ENCODE measurements at places on chromosomes 1 and 21.

DNA sequence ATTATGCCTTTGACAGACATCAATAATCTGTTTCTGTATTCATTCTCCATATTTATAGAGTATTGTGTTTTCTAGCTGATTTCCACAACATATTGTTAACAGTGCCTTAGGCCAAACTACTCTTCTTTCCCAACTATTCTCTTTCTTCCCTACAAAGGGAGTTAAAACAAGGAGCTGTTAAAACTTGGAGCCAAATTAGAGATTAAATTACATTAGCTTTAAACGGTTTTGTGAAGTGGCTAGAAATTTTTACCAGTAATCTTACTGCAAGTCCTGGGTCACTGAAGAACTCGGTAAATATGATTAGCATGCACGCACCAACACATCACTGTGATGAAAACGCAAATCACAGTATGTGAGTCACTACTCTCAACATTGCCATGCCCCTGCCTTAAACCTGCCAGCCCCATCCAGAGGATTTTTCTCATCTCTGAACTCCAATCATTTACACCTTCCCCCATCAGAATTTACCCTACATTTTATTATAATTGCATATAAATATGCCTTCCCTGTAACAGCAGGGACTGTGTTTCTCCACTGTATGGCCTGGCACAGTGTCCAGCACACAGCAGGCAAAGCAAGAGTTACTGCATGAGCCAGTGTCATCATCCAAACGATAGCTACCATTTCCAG, 1.5 kb upstream of the PRDX6 start:
- DNase-seq, result no peak

DNA sequence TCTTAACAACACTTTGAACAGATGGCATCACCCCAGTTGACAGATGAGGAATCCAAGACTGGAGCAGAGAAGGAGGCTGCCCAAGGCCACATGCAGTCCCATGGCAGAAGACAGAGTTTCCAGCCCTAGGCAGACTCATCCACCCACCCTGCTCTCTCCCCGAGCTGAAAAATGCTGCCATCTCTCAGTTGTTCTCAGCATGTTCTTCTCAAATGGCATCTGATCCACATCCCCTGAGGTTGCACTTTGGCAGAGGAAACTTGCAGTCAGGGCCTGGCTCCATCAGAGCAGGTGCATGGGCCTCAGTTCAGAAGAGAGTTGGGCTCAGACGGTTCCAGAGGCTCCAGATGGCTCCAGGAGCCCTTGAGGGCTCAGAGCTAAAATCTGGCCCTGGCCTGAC, 709.4 kb downstream of the MATN1 start:
- DNase-seq, result no peak

GRCh38 chr1:162987866-162988265, 81.3 kb upstream of the RGS4 start:
- DNase-seq, result no peak

DNA sequence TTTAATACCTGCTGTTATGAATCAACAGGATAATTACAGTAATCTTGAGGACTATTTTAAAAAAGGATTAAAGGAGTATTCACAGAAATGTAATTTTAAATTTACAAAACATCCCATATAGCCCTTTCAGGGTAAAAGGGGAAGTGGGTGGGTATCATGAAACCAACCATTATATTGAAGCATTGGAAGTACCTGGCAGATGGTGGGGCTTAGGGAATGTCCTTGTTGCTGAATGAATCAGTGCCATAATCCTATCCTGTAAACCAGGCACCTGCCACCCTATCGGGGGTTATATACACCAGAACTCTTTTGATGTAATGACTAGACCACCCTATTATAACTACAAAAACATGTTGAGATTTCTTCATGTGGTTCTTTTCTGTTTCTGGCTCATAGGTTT, 30.4 kb downstream of the CDC14A start:
- no peak for DNase-seq

- DNase-seq, result no peak
Observed at GRCh38 chr1:30198795-30199403, 524.5 kb downstream of the MATN1 start.

DNA sequence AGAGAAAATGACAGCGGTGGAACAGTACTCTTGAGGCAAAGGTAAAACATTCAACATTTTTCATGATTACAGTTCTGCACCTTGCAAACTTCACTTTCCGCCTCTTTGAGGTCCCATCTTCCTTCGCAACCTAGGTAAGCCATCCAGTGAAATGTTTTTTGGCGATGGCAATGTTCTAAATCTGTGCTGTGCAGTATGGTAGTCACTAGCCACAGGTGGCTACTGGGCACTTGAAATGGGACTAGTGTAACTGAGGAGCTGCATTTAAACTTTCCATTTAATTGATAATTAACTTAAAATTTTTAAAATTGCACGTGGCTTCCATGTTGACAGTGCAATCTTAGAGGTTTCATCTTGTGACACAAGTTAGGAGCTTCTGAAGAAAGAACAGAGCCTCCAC, 13.0 kb downstream of the EXOC8 start:
- no peak for DNase-seq

GRCh38 chr1:47818682-47819573, 178.3 kb downstream of the TRABD2B start:
- DNase-seq, result no peak

DNA sequence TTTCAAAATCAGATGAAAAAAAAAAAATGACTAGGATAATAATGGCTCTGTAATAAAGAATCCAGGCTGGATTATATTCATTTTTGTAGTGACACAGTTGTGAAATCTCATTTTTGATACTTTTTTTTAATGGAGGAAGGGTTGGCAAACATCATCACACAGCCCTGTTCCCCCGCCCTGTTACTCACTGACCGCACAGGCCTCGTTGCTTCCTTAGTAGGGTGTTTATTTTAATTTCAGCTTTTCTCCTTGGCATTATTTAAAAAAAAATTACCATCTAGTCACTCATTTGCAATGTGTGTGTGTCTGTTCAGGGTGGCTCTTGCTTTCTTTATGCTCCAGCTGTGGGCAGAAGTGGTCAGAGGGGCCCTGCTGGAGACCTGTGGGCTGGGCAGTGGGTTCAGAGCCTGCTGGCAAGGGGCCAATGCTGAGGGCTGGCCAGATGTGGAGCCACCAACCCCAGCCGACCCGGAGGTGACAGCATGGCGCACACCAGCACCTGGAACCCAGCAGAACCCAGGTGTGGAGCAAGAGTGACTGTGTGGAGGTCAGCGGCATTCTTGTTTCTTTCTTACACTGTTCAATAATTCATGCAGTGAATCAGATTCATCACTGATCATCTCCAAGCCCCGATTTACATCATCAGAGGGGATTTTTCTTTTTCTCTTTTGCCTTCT, 44.6 kb downstream of the ZSCAN20 start:
- no peak for DNase-seq

DNA sequence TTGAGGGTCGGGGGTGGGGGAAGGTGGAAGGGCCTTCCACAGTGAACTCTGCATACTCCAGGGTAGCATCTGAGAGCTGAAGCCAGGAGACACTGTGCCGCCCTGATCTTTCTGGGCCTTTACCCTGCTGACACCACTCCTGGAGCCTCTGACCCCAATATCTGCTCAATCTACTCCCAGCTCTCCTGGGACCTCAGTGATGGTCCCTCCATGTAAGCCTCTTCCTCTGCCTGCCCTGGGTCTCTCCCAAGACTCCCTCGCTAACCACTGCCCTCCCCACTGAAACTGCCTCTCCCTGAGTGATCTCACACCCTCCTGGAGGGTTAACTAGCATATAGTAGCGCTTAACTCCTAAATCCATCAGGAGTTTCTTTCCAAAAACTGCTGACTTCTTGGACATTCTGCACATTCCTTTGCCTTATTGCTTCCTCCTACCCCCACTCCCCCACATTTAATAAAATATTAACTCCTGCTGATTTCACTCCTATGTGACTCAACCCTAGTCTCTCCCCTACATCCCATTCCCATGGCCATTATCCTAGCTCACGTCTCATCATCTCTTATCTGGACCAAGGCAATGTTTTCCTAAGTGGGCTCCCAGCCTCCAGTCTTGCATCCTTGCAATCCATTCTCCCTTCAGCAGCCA, 145.6 kb downstream of the HMGB4 start:
- no peak for DNase-seq

DNA sequence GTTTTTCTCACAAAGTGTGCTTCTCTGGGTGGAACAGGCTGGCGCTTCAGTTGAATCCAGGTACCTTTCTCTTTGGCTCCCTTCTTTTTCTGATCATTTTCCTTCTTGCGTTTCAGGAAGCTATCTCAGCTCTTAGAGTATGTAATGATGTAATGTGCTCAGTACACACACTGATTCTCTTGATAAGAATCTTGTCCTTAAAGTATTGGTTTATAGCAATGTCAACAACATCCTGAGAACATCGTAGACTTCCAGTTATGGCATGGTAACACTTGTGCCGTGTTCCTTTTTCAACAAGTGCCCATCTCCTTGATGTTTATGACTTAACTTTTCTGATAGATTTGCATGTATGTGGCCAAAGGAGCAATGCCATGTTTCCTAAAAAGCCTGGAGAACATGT, 11.7 kb upstream of the ABCD3 start:
- no peak for DNase-seq

GRCh38 chr1:46691997-46692790, 20.5 kb downstream of the TEX38 start:
- no peak for DNase-seq

DNA sequence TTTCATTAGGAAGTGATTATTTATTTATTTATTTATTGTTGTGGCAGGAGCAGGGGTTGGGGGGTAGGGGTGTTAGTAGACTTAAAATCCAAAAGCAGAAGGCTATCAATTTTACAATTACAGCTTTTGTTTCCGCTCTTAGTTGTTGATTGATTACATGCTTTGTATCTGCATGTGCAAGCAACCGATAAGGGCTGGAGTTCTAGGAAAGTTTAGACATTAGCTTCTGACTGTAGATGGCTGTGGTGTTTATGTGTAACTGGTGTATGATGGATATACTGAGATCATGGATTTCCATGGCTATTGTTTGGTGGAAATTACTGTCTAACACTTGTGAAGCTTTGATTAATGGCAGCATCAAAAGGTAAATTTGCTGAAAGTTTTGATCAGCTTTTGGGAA, 2.8 kb downstream of the ST6GALNAC5 start:
- DNase-seq, result no peak

- DNase-seq, result no peak
Observed at GRCh38 chr1:30824736-30825429, 67.3 kb upstream of the LAPTM5 start.

DNA sequence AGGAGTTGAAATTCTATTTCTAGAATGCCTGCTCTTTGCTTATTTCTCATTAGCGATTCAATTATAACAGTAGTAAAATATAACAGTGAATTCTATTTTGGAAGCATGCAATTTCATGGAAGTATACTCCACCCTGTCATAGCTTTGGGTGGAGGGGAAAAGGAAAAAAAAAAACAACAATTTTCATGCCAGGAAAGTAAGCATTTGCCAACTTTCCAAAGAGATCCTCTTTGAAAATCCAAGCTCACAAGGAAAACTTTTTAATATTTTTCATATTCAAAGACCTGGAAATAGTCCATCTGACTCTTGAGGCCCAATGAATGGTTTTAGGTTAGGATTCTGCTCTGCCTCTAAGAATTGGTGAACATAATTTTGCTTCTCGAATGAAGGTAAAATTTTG, 134.5 kb downstream of the PTPN14 start:
- DNase-seq, result no peak

DNA sequence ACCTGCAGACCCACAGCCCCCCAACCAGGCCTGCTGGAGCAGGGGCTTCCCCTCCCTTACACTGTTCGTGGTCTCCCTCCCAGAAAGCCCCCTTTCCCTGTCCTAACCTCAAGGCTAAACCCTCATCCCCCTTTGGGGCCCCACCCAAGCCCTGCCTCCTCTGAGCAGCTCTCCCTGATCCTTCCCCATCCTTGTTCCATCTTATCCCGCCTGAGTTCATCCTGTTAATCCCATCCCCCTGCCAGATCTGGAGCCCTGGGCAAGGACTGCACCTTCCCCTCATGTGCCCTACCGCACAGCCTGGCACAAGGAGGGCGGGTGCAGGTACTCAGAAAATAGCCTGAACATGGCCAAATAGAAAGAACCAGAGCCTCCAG, 6.9 kb upstream of the TNNT2 start:
- DNase-seq, result no peak

- DNase-seq, result no peak
Observed at GRCh38 chr1:5718831-5719632, 273.2 kb downstream of the NPHP4 start.

DNA sequence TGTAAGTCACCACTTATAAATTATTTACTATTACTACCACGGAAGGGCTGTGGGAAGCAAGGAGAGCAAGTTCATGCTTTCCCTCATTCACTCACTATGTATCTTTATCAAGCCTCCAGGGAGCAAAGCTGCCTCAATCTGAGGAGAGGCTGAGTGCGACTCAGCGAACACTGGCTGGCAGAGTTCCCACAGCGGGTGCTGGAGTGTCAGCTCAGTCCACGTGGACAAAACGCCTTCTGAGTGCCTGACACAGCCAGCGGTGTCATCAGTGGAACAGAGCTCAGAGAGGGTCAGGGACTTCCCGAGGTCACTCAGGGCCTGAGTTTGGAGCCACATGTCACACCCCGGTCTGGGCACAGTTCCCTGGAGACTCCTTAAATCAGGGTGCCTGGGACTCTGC, 16.9 kb downstream of the MATN1 start:
- no peak for DNase-seq

GRCh38 chr1:169624122-169624521, 5.8 kb downstream of the SELP start:
- no peak for DNase-seq

DNA sequence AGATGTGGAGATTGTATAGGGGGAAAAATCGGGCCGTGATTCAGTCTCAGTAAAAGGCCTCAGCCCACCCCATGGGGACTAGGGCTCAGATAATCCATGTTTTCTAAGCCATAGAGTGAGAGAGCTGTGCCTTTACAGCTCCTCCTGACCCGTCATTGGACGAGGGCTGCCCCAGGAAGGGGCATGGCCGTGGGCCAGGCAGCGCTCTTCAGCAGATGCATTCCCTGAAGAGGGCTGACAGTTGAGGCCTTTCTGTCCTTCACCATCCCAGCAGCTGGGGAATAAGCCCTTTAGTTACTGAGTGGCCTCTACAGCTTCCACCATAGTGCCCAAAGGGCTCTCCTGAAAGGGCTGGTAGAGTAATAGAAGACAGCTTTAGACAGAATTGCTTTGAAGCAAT, 57.2 kb downstream of the ST3GAL3 start:
- DNase-seq, result no peak

GRCh38 chr1:92747735-92748134, 37.2 kb downstream of the EVI5 start:
- DNase-seq, result no peak

DNA sequence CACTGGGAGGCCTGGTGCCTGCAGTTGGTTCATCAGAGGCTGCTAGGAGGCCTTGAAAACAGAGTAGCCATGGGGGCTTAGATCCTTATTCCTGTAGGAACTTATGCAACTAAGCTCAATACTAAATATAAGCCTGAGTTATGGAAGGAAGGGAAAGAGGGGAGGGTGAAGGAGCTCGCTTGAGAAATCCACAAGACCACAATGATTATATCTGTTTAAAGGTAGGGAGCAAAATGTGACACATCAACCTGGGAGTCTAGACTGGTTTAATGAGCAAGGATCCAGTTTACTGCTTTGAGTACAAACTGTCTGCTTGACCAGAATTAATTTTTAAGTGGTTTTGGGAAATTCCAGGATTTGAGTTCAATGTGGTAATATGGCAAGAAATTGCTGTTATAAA, 20.4 kb upstream of the ANGPTL7 start:
- DNase-seq, result no peak

GRCh38 chr1:29380532-29380931, 144.2 kb downstream of the PTPRU start:
- no peak for DNase-seq

GRCh38 chr1:204041232-204041767, 31.6 kb upstream of the SOX13 start:
- no peak for DNase-seq
